ENCODE measurements at places on chromosomes 7 and 10.

- no peak for DNase-seq
Observed at GRCh38 chr10:129194181-129194870, 272.7 kb upstream of the MGMT start.

GRCh38 chr7:30027065-30027456 is 559 bp upstream of the FKBP14 start:
- DNase-seq: peak; percentile 62

- DNase-seq: no peak
Observed at GRCh38 chr10:3635697-3636096, 149.3 kb downstream of the KLF6 start.

DNA sequence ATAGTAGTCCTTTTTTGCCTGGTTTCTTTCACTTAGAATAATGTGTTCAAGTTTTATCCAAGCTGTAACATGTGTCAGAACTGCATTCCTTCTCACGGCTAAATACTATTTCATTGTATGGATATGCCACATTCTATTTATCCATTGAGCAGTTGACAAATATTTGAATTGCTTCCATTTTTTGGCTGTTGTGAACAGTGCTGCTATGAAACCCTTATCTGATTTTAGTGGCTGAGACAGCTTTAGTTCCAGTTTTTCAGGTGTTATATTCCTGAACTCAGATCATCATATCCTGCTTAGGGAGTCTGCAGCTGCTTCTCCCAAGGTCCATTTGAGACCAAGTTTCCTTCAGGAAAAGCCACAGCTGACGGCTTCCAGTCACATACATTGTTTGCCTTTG is 339.2 kb downstream of the GRID1 start:
- DNase-seq: no peak

DNA sequence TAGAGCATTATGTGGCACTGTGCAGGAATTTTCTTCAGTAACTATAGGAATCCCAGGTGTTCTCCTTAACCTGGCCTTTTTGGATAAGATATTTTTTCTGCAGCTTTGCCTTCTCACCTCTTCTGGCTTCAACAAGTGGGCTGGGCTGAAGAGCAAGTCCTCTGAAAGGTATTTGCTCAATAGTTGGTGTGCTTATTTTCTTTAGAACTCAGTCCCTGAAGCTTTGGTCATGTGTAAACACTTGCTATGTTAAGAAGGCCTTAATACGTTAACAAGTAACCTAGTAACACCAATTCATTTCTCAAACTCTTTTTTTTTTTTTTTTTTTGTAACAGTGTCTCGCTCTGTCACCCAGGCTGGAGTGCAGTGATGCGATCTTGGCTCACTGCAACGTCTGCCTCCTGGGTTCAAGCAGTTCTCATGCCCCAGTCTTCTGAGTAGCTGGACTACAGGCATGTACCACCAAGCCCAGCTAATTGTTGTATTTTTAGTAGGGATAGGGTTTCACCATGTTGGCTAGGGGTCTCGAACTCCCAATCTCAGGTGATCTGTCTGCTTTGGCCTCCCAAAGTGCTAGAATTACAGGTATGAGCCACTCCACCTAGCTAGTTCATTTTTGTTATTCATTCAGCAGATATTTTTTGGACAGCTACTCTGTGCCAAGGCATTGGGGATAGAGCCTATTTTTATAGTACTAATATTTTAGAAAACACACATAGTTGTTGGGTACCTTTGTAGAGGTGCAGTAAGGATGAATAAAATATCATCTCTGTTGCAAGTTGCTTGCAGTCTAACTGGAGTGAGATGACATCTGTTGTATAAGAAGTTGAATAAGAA is 164.6 kb downstream of the SND1 start:
- DNase-seq: no peak

DNA sequence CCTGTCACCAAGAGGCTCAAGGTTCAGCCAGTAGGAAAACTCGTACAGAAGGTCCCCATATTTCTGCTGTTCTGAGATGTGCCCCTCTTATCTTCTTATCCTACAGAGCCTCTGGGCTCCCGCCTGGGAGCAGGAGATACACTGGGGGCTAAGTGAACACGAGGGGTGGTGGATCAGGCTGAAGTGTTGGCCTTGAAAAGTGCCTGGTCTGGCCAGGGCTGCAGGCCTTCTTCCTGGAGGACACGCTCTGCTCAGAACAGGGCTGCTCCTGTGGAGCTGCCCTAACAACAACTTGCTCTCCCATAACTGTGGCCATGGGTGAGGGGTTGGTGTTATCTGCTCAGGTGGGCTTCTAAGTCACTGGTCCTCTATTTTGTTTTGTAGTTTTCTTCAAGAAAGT is 33.7 kb downstream of the C10orf120 start:
- DNase-seq: no peak

- no peak for DNase-seq
Observed at GRCh38 chr7:108650467-108650866, 80.8 kb downstream of the DNAJB9 start.

DNA sequence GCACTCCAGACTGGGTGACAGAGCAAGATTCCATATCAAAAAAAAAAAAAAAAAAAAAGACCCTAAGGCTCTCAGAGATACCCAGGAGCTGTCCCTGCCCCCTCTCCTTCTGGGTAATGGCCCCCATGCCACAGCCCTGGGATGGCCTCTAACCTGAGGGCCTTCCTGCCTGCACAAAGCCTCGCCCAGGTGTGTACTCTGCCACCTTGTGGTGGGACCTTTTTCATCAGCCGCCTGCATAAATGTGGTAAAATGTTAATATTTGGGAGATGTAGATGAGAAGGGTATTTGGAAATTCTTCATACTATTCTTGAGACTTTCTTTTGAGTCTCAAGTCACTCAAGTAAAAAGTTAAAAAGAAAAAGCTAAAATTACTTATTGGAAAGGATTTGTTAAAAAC is 46.3 kb upstream of the RNF216 start:
- peak; percentile 62 for DNase-seq

GRCh38 chr7:2512713-2513112 is 6.9 kb upstream of the LFNG start:
- DNase-seq: no peak

DNA sequence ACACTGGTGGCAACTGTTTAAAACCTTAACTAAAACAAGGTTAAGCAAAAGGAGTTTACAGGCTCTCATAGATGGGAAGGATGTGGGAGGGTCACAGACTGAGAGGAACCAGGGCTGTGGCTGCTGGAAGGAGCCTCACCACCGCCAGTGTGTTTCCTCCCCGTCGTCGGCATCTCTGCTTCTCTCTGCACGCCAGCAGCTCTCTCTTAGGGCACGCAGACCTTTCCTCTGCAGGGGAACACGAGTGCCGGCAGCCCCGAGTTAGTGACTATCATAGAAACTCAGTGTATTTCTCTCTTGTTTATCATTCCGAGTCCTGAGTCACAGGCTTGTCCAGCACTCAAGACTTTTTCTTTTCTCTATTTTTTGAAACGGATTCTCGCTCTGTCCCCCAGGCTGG is 8.1 kb upstream of the SH2D4B start:
- peak; percentile 50 for DNase-seq

DNA sequence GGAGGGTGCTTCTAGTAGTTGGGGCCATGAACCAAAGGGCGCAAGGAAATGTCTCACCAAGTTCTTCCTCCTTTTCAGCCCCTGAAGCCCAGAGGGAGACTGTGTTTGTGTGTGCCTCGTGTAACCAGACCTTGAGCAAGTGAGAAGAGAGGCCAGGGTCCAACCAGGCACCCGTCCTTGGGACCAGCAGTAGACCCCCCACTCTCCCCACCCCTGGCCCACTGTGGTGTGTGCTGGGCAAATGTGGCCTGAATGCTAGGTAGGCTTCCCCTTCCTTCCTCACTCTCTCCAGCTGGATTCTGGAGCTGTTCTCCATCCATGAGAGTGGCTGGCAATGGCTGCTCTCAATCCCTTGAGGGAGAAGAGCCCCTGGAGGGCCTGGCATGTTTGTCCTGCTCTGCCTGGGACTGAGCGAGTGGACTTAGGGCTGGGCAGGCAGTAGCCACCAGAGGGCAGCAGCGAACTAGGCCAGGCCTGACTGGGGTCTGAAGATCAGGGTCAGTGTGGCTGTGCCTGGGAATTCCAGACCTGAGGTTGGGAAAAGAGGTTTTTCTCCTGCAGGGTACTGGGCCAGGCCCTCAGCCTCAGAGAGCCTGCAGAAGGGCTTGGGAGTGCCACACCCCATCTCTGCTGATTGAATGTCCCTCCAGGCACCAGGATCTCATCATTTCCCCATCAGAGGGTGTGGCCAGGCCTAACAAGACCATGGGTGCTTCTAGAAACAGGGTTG is 12.5 kb downstream of the SFRP5 start:
- DNase-seq: peak; percentile 45

DNA sequence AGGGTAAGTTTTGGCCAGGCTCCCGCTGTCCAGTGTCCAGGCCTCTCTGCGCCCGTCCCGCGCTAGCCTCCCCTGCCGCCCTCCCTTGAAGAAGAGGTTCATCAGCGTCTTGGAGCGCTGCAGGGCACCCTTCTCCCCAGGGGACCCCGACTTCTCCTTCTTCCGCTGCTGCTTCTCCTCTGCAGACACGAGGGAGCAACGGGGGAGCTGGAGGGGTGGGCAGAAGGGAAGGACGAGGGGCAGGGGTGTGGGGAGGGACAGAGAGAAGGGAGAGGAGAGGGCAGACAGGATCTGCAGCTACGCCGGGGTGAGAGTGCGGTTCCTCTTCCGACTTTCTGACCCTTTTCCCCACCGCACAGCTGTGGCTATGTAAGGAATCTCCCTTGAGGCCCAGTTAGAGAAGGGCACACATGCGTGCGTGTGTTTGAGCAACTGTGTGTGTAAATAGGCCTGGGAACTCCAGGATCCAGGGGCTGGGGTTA is 12.8 kb downstream of the PDZD7 start:
- DNase-seq: no peak

Measured in CD4-positive, alpha-beta T cell treated with Interleukin-17A for 1 hour (primary cell).